Prostate gland (tissue), 2 donors: ENCODE measurements at places on chromosomes 3 and 15.

GRCh38 chr3:129058441-129059200 is 2.0 kb upstream of the GP9 start:
- peak; percentile 76 for DNase-seq

DNA sequence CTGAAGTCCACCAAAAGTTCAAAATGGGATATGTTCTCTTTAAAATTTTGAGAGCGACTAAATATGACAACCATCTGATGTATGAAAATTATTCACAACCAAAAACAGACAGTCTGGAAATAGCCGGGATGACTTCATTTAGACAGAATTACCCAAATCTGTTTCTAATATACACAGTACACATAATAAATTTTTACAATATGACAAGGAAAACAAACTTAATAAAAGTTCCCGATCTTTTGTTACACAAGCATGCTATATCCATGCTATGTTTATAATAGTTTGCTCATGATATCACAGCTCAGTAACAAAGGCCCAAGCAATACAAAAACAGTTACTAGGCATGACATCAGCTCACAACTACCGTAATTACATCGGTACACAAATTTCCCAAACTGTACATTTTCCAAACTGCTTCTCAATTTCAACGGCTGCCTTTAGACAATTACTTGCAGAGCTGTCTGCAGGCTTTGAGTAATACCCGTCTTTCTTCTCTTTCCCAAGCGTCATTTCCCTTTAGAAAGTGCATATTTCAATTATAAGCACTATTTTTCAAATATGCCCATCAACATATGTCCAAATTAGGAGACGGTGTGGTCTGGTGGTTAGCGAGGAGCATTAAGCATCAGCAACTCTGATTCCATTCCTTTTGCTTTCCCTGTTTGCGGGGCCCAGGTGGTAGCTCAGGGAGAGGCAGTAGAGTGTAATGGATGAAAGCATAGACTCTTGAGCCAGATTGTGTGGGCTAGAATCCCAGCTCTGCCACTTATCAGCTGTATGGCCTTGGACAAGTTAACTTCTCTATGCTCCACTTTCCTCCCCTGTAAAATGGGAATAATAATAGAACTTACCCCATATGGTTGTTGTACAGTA is 481.2 kb downstream of the FOXP1 start:
- DNase-seq, result no peak

- DNase-seq, result no peak
Observed at GRCh38 chr3:110414855-110415254, 656.8 kb upstream of the NECTIN3 start.

- DNase-seq, result no peak
Observed at GRCh38 chr3:181056136-181056732, 66.7 kb upstream of the DNAJC19 start.

DNA sequence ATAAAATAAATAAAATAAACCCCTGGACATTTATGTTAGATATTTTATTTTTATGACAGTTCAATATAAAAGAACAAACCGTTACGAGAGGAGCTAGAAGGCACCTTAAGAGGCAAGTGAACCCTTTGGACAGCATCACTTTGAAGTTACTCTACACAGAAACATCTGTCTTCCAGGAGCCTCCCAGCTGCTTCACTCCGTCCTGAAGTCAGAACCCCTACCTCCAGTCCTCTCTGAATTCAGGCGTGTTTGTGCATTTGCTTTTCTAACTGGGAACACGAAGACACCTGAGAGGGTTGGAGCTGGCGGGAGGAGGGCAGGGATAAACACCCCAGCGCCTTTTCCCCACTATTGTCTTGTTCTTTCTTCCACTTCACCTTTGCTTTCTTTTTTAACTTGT is 46.2 kb downstream of the CMTM7 start:
- no peak for DNase-seq

GRCh38 chr3:31213869-31214486 is 318.7 kb upstream of the STT3B start:
- DNase-seq, result no peak

DNA sequence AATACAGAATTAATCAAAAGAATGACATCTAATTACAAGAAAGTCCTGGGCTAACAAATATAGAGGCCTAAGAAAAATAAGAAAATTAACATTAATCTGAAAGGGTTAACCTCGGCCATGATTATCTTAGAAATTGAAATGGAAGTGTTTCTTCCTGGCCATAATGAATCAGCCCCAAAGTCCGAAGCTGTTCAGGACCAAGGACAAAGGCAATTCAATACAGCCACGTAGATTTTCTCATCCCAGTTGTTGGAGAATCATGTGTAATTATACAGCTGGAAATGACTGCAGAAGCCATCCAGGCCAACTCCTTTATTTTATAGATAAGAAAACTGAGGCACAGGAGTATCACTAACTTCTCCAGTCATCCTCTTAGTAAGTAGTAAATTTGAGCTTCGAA is 38.0 kb upstream of the GBE1 start:
- DNase-seq, result no peak

DNA sequence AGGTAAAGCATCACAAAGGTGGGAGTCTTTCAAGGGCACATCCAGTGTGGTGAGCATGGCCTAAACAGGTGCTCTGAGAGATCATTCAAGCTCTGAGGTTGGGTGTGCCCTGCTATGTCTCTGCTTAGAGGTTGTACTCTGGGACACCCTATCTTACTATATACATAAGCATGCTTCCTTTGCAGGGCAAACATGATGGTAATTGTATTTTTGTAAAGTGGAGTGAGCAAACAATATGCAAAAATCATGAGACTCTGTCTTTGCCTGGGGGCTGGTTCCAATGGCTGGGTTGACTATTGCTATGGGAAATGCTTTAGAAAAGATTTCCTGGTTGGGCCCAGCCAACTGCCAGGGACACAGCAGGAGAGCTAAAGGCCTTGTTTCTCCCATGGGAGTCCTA is 315.1 kb upstream of the TLE3 start:
- DNase-seq, result no peak

- DNase-seq, result peak; percentile 28
Observed at GRCh38 chr3:197372047-197372661, 73.7 kb upstream of the DLG1 start.

DNA sequence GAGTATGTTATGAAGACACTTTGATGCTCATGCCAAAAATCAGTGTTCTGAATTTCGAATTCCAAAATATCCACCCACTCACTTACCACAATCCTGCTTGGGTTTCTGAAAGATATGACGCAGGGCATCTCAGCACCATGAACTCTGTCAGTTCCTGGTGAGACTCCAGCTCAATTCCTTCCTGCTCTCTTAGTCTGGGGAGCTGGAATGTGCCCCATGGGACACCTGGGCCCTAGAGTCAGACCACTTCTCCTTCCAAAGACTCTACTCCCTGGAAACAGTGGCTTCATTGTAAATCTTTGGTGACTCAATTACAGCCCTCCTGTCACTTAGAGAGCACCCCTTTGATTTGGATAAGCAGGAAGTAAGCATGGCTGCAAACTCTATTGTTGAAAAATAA is 50.5 kb downstream of the CD86 start:
- no peak for DNase-seq

DNA sequence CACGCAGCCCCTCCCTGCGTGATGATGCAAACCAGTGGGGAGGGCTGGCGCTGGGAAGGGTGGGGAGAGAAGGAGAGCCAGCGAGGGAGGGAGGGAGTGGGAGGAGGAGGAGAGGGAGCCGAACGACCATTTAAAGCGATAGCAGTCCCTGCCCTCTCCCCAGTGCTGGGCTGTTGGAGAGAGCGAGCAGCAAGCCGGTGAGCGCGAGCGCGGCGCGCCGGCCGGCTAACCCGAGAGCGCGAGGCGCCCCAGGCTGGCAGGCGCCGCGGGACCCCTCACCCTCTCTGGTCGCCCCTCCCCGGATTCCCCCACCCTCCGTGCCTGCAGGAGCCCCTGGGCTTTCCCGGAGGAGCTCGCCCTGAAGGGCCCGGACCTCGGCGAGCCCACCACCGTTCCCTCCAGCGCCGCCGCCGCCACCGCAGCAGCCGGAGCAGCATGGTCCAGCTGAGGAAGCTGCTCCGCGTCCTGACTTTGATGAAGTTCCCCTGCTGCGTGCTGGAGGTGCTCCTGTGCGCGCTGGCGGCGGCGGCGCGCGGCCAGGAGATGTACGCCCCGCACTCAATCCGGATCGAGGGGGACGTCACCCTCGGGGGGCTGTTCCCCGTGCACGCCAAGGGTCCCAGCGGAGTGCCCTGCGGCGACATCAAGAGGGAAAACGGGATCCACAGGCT is at the start of gene GRM7:
TSS of gene GRM7 (plus strand) at position 162 of the 671 bp plus-strand sequence.
- DNase-seq, result no peak

- DNase-seq, result peak; percentile 44
Observed at GRCh38 chr3:52277071-52277964, 1.1 kb downstream of the WDR82 start.

- DNase-seq, result no peak
Observed at GRCh38 chr15:80208758-80209734, 43.0 kb downstream of the CTXND1 start.

- DNase-seq, result no peak
Observed at GRCh38 chr3:94596887-94597566, 534.2 kb downstream of the NSUN3 start.

GRCh38 chr3:160400702-160401150 is 1.3 kb downstream of the SMC4 start:
- peak; percentile 7 for DNase-seq

DNA sequence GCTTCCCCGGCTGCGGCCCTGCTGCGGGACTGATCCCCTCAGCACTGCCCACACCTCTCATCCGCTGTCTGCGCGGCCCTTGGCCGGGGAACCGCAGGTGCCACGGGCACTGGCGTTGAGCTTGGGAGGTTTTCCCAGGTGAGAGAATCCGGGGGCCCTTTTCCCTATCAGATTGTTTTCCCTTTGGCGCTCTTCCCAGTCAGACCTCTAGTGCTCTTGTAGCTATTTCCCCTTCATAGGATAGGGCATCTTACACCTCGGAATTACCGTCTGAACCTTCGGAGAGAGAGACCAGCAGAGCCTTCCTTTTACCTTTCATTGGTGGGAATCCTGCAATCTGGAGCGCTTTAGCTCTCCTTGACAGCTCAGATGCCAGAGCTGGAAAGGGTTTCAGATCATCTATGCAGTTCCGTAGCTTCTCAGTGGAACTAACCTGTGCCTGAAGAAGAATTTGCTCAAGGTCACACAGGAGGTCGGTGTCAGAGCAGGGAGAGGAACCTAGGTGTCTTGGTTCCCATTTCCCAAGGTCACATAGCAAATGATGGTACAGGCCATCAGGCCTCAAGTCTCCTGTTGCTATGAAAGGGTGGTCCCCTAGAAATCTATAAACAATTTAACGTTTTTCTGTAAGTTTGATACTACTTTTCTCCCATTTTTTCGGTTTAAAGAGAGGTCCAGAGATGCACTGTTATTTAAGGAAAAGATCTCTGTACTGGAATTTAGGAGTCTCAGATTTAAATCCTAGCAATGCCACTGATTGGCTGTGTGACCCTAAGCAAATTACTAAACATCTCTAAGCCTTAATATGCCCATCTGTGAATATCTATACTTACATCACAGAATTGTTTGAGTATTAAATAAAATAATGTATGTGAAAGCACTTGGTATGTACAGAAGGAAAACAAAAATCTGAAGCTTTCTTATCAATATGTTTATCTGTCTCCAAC is 916 bp downstream of the IDH3A start:
- DNase-seq, result no peak

- peak; percentile 39 for DNase-seq
Observed at GRCh38 chr15:37056177-37057121, 43.9 kb downstream of the MEIS2 start.
